ENCODE measurements at places on chromosomes 11 and 22. TPM values are rescaled to one million over a fixed set of nuclear protein-coding genes. Genes with fewer than 3 reads are reported as not detected.

The SLC29A2 gene
- 1.1 TPM for total RNA-seq

The IGLL1 gene
- not detected for total RNA-seq

The SCN4B gene
- total RNA-seq = 4.8 TPM

The HIC2 gene
- total RNA-seq = 5.0 TPM

The DKK3 gene
- total RNA-seq = 173 TPM

The LRRC4C gene
- 7.2 TPM for total RNA-seq

The NFAM1 gene
- 0.79 TPM for total RNA-seq

The B3GAT1 gene
- 0.32 TPM for total RNA-seq

The OR51I1 gene
- 0.63 TPM for total RNA-seq

The GLYATL1 gene
- total RNA-seq = 0.79 TPM

The RBMXL2 gene
- not detected for total RNA-seq

The RFPL1 gene
- total RNA-seq = not detected

The DBX1 gene
- total RNA-seq = not detected

The C11orf87 gene
- total RNA-seq = 0.69 TPM

The CEP57 gene
- total RNA-seq = 106 TPM

The TSPO gene
- 57.6 TPM for total RNA-seq

The ENTHD1 gene
- not detected for total RNA-seq

The HSD17B12 gene
- total RNA-seq = 99.3 TPM

The SLC22A6 gene
- total RNA-seq = not detected

The OR52E5 gene
- not detected for total RNA-seq

The CCND1 gene
- total RNA-seq = 78.8 TPM

The RCOR2 gene
- 1.9 TPM for total RNA-seq

The TRPC6 gene
- 58.5 TPM for total RNA-seq

The CTSW gene
- 2.7 TPM for total RNA-seq

The SHANK3 gene
- total RNA-seq = 8.1 TPM

The GLB1L3 gene
- 0.11 TPM for total RNA-seq

Measured in urinary bladder (tissue), 4 donors.